ENCODE measurements at places on chromosomes 4 and X.
A peak's percentile ranks its signal among the peaks of the same experiment; 100 is the strongest.

GRCh38 chr4:162234595-162234994 is 70.8 kb upstream of the FSTL5 start:
- no peak for DNase-seq

DNA sequence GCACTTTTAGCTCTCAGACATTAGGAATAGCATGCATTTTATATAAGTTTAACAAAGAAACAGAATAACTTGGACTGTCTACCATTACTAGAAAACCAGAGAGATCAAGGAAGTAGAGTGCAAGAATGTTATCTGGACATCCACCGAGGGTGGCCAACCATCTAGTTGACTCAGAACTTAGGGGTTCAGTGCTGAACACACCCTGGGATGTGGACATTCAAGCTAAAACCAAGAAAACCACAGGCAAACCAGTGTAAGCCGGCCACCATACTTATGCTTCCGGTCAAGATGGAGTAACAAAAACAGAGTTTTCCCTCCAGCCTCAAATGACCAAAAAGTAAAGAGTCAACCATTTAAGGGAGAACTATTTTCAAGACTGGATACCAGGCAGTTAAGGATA is 181.4 kb upstream of the MXRA5 start:
- DNase-seq: no peak

DNA sequence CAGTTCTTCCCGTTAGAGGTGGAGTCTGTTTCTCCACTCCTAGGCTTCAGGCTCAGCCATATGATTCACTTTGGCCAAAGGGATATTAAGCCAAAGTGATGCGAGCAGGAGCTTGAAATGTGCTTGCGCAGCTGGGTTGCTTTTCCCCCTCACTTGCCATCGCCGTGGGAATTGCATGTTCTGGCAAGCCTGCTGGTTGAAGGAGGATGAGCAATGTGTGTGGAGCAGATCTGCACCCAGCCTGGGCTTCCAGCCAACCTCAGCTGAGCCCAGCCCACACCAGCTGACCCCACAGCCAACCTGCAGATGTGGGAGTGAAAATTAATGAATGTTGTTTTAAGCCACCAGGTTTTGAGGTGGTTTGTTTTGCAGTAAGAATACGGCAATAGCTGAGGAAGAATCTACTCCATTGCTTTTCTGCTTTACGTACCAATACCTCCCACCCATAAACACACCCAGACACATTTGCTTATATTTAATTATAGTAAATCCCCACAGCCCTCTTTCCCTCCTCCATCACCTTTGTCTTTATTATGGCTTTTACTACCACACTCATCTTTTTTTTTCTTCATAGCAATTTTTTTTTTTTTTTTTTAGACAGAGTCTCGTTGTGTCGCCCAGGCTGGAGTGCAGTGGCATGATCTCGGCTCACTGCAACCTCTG is 132.8 kb upstream of the FUNDC1 start:
- DNase-seq: no peak

DNA sequence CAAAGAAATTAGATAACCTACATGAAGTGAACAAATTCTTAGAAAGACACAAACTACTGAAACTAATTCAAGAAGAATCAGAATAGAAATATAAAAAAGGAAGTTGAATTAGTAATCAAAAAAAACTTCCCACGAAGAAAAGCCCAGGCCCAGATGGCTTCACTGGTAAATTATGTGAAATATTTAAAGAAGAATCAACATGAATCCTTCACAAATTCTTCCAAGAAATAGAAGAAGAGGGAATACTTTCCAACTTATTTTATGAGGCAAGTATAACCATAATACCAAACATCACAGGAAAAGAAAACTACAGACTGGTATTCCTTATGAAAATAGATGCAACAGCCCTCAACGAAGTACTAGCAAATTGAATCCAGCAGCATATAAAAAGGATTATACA is 30.7 kb downstream of the MOSPD2 start:
- no peak for DNase-seq

DNA sequence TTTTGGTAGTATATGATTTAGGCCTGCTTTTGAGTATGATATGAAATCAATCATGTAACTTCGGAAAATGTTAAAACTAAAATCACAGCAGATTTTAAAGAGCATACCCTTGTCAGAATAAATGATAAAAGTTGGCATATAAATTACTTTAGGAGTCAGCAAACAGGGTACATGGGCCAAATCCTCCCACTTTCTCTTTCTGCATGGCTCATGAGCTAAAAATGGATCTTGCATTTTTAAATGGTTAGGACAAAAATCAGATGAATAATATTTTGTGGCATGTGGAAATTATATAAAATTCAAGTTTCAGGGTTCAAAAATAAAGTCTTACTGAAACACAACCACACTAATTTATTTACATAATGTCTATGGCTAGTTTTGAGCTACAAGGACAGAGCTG is 214.9 kb downstream of the GASK1B start:
- no peak for DNase-seq

DNA sequence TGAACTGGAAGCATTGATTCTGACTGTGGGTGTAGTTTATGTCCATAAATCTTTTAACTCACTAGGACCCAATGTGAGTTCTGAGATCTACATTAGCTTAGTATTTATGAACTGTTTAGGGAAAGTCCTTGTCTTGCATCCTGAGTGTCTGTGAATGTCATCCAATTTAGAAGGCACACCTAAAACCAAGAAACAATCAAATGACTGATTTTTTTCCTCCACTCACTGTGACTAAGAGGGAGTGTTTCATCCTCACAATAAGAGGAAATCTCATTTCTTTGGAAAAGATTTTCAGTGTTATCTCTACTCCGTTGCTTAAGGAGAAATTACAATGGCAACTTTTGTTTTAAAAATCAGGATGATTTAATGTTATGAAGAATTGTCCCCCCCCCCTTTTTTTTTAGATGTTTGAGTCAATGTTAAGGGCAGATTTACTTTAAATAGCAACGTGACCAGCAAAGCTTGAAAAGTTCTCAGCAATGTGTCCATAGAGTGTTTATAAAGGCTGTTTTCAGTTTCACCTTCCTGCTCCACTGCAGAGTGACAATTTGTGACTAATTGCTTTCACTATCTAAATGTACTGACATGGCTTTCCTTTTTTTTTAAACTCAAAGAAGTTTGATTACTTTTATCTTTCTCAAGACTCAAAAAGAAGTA is 173.0 kb downstream of the SPCS3 start:
- no peak for DNase-seq

DNA sequence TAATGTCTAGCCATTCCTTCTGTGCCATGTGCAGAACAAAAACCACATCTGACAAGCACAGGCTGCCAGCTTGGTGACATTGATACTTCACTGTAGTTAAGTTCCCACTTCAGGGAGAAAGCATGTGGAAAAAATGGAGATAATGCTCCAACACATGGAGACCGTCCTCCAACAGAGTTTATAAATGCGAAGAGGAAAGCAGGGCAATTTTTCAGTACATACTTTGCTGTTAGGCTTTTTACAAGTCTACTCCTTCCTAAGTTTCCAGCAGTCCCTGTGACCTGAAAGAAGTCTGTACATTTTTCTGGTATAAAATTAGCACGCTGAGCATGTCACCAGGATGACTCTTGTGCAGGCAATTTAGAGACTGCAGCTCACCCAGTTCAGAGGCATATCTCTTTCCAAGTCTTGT is 766.9 kb upstream of the IGFBP7 start:
- DNase-seq: no peak

DNA sequence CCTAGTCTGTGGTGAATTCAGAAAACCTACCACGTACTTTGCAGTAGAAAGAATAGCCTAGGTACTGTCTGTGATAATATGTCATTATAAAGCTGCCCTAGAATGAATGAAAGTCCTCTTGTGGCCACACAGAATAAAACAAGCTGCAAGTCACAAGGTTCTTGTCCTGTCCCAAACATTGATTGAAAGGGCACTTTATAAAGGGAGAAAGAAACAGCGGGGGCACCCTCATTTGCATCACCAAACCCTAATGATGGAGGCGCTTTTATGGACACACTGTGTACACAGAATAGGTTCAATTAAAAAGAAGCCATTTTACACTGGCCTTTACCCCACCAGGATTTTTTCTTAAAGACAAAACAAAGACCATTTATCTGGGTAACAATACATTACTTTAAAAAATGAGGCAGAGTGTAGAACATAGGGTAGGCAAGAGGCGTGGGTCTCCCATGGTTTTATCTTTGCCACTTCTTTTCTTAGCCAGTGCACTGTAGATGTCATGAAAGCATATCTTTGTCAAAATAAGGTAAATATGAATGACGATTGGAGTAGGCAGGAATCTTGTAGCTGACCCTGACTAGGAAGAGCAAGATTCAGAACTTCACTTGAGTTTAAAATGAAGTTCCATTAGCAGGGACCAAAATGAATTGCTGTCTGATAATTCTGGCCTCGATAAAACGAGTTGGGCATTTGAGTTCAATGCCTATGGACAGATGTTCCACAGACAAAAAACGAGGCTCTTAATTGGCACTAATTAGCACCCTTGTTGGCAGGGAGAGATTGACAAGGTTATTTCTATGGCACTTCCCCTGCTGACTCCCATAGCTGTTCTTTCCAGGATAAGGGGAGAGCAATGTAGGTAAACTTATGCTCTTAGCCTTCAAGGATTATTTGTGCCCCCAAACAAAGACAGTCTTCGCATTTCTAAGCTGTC is 365.1 kb downstream of the AFF2 start:
- no peak for DNase-seq

DNA sequence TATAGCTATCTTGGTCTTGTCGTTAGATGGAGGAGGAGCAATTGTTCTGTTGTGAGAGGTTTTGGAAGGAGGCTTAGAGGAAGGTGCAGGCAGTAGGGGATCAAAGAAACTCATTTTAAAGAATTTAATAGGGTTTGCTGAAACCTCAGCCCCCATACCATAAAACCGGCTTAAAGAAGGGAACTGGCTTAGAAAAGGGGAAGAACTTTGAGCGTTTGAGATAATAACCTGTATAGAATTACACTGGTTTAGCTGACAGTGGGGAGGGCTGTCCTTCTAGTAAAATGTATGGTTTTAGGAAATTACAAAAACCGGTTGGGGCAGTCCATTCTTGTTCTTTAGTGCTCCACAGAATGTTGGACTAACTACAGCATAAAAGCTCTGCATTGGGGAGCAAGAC is 128.1 kb downstream of the KDM6A start:
- DNase-seq: no peak

GRCh38 chr4:141417387-141417786 is 196.7 kb downstream of the ZNF330 start:
- no peak for DNase-seq

DNA sequence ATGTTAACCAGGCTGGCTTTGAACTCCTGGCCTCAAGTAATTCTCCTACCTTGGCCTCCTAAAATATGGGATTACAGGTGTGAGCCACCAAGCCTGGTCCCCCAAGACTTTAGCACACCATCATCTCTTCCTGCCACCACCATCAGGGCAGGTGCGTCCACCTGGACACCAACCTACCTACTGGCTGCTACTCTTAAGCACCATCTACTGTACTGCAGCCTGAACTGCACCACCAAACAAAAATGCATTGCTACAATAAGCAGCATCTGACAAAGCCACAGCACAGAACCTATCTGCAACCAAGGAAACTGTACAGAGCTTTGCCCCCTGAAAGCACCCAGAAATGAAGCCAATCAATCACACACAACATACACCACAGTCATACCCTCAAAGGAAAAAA is 139.7 kb downstream of the EFHC2 start:
- no peak for DNase-seq

GRCh38 chrX:11273544-11273943 is 19.7 kb upstream of the AMELX start:
- DNase-seq: no peak

- no peak for DNase-seq
These were observed 51.2 kb upstream of the LGI2 start for GRCh38 chr4:25081866-25082471.

GRCh38 chr4:60619531-60620305 is 580.4 kb upstream of the ADGRL3 start:
- DNase-seq: no peak

DNA sequence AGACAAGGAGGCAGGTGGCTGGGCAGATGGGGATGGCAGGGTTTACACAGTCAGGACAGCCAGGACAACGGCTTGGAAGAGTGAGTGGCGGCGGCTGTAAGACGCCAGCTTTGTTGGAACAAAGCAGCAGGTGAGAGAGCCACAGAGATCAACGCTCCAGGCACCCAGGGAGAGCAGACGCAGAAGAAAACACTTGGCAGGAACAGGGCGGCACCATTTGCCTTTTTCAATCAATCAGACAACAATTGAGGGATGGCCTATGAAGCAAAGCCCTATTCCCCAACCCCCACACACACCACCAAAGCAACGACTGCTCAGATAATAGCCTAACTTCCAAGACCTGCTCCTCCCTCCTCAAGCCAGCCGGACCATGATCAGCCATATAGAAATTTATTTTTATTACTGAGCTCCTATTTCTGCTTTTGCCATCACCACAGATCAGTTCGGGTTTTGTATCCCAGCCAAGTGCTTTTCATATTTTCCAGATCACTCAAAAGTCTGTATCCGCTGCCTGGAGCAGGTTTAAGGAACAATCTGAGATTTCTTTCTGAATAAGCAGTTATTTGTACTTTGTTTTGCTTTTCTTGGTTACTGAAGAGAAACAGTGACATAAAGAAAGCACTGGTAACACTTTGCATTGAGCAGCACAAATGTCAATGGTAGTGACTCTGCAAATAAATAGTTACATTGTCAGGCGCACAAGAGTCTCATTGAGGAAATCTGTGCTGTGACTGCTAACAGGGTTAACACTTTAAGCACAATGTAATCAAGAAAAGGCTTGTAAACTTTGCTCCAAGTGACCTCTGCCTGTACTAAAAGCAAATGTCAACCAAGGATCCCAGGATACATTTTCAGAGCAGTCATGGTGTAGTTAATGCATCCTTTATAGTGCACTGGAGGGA is 81.8 kb upstream of the RBPJ start:
- peak; percentile 79 for DNase-seq

DNA sequence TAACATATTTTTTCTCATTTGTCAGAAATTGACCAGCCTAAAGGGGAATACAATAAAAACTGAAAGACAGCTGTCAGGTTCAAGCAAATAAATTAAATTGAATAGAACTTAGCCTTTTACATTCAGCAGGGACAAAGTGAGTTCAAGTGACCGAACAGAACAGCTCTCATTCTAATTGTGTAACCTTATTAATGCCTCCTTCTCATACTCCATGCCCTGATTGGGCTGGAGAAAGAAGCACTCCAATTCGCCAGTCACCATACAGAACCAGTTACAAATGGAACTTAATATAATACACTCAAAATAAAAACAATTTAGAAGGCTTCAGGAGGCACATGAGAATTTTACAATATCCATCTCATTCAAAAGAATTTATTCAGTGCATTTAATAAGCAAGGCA is 8.0 kb downstream of the PPP3CA start:
- DNase-seq: no peak
